ENCODE measurements at places on chromosomes 11 and 22.

- DNase-seq = no peak
These were observed 13.9 kb upstream of the GAL start for GRCh38 chr11:68670208-68670992.

DNA sequence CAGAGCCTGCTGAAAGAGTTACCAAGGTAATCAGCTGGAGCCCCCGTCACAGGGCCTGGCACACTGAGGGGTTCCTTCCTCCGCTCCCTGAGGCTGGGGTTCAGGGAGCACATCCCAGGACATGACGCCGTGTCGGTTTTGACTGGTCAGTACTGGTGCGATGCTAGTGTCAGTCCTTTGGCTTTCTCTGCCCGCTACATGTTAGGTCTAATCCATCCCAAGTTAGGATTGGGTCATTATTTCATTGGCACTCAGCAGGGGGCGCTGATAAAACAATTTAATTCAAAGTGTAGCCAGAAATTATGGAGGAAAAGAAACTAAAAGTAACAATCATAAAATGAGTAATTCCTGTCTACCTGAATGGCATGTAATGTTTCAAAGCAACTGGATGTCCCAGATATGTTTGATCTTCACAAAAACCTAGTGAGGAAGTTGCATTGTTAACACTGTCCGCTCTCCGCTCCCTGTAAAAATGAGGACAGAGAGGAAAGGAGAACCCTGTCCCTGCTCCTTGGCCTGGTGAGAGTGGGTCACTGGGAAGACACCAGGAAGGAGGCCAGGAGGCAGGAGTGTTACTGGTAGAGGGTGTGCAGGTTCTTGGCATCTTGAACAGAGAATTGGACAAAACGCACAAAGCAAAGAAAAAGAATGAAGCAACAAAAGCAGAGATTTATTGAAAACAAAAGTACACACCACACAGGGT, 27.1 kb downstream of the TSKU start:
- peak; percentile 60 for DNase-seq

DNA sequence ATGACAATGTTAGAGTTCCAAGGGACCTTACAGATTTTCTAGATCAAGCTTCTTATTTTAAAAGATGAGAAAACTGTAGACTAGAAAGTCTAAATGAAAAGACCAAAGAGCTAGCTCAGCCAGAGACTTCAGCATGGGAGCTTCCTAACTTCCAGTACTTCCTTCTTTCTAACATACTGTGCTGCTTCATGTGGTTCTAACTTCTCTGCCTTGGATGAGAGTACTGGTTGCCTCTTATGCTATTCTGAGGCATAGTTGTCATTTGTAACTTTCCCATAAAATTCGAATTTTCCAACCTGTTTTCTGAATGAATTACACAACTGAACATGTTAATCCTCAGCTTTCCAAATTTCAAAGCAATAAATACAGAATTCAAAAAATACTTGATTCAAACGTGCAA, 1.8 kb downstream of the MTMR2 start:
- DNase-seq = no peak

DNA sequence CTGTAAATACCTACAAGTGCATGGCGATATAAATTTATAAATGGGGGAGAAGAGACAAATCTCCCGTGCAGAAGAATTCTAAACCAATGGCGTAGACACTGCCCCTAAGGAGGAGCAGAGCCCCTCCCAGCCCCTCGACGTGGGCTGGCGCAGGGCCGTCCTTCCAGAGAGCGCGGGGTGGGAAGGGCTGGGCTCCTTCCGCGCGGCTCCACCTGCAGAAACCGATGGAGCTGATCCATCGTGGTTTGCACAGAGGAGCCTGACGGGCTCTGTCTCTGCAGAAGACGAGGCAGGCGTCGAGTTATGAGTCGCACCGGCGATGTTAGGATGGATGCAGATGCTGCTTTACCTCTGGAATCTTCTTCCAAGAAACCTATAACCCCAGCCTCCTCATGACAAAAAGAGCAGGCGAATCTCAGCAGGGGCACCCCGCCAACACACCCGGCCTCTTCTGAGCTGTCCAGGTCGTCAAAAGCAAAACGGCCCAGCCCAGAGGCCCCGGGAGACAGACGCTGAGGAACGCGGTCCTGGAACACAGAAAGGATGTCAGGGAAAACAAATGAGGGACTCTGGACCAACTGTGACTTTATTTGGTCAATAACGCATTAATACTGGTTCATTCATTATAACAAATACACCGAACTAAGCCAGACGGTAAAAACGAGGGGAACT, 11.0 kb upstream of the B4GALNT4 start:
- no peak for DNase-seq

DNA sequence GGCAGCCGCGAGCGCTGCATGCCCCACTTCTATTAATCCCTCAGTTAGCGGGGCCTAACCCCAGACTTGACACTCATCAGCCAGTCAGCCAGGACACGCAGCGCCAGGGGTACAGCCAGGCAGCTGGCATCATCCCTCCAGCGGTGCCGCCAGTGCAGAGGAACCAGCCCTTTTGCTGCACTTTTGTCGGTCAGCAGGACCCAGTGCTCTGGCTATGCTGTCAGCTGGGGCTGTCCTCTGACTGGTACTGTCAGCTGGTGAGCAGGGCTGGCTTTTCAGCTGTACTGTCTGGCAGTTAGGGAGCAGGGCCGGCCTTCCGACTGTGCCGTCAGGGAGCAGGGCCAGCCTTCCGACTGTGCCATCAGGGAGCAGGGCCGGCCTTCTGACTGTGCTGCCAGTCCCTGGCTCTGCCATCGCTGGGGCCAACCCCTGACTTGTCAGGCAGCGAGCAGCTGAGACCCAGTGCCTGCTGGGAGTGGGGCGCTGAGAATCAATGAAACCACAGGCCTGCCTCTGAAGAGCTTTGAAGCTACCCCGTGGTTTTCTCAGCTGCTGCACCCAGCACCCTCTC, 115.4 kb downstream of the KIAA1671 start:
- DNase-seq = no peak

DNA sequence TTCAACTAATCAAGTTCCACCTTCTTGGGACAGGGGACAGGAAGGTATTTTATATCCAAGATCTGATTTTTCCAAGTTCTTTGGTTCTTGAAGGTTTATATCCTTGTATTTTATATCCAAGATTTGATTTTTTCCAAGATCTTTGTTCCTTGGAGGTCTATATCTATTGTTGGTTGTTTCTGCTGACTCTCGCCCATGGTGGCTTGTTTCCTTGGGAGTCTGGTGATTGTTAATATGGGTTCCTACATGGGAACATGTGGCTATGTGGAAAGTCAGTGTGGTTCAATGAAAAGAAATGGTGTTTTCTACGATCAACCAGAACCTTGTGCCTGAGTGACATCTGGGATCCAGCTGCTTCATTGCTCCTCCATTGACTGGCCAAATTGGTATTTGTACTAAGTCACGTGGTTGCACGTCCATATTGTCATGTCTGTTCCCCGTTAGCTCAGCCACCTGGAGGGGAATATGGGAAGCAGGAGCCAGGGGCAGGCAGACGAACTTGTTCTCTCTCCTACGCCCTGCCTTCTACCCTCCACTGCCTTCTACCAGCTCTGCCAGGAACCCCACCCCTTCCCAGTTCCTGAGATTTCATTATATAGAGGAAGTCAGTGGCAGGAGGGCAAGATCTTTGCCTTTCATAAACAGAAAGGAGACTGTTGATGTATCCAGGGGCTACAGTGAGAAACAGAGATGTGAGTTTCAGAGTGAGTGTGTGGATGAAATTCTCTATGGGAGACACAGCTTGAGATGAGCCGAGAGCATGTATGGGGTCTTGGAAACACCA, 11.1 kb upstream of the CSF2RB start:
- DNase-seq = no peak

GRCh38 chr22:47059701-47060161, 297.3 kb downstream of the TBC1D22A start:
- DNase-seq = peak; percentile 31

GRCh38 chr11:29343465-29344333, 673.1 kb downstream of the KCNA4 start:
- DNase-seq = peak; percentile 73

DNA sequence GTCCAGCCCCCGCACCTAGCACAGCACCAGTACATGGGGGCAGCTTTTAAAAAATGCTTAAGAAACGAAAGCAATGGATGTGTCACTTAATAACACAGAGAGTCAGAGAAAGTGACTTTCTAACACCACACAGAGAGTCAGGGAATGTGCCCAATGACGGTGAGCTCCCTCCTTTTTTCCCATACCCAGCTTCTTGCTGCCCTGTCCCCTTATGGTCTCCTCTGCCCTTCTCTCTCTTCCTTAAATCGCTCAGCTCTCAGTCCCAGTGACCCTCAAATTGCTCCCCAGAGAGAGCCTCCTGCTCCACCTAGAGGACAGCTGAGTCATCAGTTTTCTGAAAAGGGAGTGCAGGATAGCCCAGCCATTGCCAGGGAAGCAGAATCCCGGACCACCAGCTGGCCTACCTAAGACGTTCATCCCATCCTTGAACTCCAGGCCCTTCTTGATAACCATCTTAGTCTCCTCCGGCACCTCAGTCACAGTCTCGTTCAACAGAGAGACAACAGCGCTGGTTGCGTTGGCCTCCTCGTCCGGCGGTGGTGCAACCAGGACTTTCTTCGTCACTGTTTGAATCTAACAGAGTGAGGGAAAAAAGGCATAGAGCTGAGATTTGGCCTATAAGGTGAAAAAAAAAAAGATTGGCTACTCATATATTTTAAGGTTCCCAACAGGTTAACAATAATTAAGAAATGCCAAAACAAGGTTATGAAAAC, 113.5 kb downstream of the SLC1A2 start:
- DNase-seq = peak; percentile 68

- no peak for DNase-seq
These were observed 75.2 kb downstream of the ZNRF3 start for GRCh38 chr22:28958611-28959010.

DNA sequence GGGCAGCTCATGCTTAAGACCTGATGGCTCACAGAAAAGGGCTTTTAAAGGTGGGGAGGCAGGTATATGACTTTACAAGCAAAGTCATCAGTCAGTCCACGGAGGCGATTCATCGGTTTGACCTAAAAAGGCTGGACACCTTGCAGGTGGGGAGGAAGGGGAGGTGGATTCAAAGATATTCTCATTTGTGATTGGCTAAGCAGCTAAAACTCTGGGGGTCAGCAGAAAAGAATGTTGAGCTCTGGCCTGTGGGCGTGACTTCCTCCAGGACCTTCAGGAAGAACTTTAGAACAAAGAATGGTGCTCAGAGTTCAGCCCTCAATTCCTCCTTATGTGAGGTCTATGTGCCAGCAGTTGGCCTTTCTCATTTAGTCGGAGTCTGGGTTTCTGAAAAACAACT, 78.3 kb upstream of the LMO1 start:
- DNase-seq = no peak

DNA sequence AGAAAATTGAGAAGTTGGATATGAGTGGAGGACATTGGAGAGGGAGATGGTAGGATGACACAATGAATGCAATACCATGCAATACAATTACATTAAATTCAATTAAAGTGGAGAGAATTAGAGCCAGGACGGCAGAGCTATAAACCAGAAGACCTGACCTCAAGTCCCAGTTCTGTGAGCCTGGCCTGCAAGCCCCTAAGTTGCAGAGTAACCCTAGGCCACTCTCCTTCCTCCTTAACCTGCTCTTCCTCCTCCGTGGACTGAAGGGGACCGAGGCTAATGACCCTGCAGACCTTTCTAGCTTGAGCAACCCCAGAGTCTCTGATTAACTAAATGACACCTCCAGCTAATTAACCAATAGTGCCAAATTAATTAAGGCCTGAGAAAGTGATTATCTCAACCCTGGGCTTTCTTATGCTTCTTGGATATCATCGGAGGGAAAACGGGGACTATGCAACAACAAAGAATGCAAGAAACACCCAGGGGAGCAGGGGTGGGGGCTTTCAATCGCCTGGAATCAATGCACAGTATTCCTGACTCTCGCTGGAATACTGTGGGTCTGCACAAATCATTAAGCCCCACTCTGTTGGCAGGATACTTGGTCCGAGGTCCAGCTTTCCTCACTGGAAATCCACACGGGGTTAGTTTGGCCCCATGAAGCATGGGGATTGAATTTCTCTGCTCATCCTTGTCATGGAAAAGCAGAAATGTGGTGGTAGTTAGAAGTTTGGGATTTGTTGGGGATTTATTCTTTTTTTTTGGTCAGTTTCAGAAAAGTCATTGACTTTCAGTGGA, 548.3 kb downstream of the MN1 start:
- no peak for DNase-seq

DNA sequence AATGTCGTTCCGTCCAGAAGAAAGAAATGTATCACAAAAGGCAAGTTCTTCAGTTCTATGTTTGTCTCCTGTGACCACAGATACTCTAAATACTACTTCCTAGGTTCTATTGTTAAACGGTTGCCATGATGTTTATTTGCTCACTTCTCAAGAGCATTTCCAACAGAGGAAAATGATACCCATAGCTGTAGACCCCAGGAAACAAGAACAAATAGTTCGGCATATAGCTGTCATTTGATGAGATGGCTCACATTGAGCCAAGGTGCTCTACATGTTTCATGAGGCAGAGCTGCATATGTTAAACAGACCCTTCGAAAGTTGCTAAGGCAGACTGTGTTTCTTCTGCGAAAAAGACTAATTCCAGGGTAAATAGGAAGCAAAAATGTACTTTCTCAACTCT, 15.4 kb upstream of the ANGPTL5 start:
- no peak for DNase-seq

- DNase-seq = no peak
These were observed 92.6 kb upstream of the GAL start for GRCh38 chr11:68591719-68592118.

- DNase-seq = no peak
These were observed 123.0 kb downstream of the LDLRAD3 start for GRCh38 chr11:36066891-36067290.

DNA sequence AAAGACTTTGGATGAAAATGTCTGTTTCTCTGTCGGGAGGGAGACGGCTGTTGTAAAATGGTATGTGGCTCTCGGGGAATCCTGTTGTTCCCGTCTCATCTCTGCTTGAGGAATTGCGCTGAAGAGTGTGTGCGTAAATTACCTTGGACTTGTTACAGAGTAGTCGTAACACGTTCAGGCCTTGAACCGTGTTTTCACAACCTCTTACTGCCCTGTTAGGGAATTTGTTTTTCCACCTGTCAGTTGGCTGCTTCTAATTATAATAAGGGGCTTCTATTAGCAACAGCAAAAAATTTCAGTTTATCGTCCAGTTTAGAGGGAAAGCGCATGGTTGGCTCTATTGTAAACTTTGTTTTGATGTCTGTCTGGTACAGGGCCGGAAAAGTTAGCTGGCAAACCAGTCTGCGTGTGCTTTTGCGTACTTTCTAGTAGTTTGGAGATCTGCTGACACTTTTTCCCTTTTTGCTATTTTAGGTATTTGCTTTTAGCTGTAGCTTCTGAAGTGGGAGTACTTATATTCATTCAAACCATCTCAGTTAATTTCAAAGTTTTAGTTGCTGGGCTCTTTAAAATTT, 1.5 kb downstream of the HIPK3 start:
- DNase-seq = peak; percentile 73

GRCh38 chr22:46866591-46866990, 104.1 kb downstream of the TBC1D22A start:
- peak; percentile 91 for DNase-seq

GRCh38 chr11:87030458-87031054, 7.2 kb upstream of the TMEM135 start:
- peak; percentile 39 for DNase-seq

GRCh38 chr11:17443926-17444690, 32.5 kb downstream of the ABCC8 start:
- no peak for DNase-seq

- no peak for DNase-seq
These were observed 10.5 kb downstream of the CTSC start for GRCh38 chr11:88327061-88327460.

- no peak for DNase-seq
These were observed 41.9 kb upstream of the EMID1 start for GRCh38 chr22:29163808-29164207.

- DNase-seq = peak; percentile 32
These were observed 8.9 kb downstream of the YPEL1 start for GRCh38 chr22:21726650-21727049.

GRCh38 chr11:2359557-2359956, 17.6 kb upstream of the CD81 start:
- DNase-seq = no peak

All from choroid plexus epithelial cell (primary cell).